ENCODE measurements at places on chromosomes 1 and 21.

GRCh38 chr1:22681556-22682276 is 28.7 kb downstream of the C1QB start:
- no peak for DNase-seq

DNA sequence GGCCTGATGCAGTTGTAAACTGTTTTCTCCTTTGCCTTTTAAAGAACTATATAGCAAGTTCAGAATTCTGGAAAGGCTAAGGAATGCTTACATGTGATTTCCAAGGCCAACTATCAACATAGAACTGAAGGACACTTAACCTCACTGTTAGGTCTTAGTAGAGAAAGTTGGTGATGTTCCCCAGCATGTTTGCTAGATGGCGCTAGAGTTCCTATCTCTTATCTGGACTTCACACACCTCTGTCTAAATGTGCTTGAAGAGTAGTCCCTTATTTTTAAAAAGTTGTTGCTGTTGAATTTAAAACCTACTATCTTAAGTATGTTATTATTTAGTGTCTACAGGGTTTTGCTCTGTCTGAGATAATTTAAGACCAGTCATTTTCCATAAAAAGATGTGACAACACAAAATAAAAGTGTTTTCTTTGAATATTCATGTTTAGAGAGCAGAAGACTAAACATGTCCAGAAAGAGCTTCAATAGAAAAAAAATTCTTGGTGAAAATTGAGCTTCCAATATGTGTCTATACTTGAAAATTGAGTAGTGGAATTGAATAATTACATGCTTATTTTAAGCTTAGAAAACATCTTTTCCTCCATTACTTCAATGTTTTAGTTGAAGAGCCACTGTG is 237.3 kb downstream of the S1PR1 start:
- DNase-seq: no peak

GRCh38 chr1:209823143-209824041 is 4.4 kb upstream of the UTP25 start:
- DNase-seq: no peak

DNA sequence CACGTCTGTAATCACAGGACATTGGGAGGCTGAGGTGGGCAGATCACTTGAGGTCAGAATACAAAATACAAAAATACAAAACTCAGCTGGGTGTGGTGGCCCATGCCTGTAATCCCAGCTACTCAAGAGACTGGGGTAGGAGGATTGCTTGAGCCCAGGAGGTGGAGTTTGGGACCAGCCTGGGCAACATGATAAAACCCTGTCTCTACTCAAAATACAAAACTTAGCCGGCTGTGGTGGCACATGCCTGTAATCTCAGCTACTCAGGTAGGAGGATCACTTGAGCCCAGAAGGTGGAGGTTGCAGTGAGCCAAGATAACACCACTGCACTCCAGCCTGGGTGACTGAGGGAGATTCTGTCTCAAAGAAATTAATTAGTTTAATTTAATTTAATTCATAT is 6.5 kb upstream of the ITLN1 start:
- no peak for DNase-seq

DNA sequence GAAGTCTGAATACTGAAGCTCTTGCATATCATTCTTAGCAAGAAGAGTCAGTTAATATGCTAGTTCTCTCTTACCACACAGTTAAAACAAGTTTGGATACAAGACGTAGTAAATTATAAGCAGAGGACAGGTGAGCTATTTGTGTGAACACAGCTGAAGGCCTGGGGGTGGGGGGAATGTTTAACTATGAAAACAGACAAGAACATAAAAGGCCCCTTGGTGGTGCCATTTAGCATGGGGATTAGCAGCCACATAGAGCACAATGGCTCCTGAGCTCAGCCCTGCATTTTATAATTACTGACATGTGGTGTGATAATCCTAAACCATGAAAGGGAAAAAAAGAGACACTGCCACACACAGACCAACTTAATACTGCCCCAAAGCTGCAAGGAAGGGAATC is 94.8 kb downstream of the TGFBR3 start:
- no peak for DNase-seq

- no peak for DNase-seq
Observed at GRCh38 chr1:27138927-27139326, 16.0 kb downstream of the SLC9A1 start.

DNA sequence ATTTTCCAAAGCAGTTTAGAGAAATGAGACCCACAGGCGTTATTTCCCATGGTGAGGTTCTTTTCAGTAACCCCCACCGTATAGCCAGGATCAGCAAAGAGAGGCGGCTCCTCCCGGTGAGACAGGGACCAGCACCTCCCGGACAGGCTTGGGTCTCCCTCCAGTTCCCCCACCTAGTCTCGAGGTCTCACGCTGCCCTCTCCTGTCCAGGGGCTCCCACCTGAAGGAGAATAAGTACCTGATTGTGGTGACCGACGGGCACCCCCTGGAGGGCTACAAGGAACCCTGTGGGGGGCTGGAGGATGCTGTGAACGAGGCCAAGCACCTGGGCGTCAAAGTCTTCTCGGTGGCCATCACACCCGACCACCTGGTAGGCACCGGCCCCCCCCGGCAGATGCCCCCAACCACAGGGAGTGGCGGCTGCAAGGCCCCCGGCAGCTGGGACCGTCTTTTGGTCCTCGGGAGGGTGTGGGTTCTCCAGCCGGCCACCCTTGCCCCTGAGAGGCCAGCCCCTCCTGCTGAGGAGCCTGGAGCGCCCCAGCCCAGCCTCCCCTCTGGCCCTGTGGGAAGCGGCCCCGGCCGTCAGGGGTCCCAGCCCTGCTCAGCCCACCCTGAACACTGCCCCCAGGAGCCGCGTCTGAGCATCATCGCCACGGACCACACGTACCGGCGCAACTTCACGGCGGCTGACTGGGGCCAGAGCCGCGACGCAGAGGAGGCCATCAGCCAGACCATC is 4.9 kb downstream of the COL6A1 start:
- no peak for DNase-seq

DNA sequence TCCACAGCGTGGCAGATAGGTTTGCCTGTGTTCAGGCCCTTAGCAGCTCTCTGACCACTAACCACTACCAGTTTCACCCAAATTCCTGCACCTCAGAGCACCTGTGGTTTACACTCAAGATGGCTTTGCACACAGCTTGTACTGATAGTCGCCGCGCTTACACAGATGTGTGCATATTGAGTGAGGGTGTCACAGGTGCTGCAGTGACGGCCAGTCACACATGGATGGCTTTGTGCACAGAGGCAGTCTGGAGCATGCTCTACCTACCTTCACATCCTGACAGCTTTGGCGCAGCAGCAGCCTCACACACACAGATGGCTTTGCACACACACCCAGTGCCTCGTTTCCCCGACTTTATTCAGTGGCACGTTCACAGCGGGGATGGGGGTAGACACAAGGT is 7.5 kb downstream of the DMAP1 start:
- DNase-seq: no peak
